ENCODE measurements at places on chromosomes 1 and 21.
A peak's percentile ranks its signal among the peaks of the same experiment; 100 is the strongest.

DNA sequence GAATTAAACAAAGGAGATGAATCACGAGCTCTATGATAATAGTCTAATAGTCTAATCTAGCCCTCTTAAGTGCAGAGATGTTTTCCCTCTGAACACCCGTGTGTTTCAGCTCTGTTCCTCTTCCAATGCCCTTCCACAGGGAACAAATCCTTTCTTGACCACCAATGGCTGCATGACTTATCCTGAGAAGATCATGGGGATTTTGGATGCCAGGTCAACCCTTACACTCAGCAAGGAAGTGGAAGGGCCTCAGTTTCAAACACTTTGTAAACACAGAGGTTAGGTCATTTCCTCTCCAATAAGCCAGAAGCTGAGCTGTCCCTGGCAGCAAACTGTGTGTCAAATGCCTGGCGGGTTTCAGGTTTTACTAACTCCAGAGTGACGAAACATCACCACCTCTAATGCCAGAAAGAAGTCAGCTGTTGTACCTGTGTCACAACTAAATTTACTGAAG, 200.0 kb downstream of the GABPA start:
- DNase-seq, result peak; percentile 39

DNA sequence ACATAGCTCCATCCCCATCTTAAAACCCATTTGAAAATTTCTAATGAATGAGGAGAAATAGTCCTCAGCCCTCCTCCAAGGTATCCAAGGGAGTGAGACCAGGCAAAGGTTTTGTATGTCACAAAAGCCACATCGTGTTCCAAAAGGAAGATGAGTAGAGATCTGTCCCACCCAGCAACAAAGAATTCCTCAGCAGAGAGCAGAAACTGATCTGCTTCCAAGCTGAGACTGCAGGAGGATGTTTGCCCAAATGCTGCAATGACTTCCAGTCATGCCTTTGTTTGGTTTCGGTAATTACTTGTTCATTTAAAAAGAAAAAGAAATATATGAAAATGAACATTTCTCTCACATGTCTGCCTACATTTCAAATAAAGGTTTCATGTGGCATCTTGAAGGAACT, 186.9 kb downstream of the SETD4 start:
- DNase-seq, result no peak

DNA sequence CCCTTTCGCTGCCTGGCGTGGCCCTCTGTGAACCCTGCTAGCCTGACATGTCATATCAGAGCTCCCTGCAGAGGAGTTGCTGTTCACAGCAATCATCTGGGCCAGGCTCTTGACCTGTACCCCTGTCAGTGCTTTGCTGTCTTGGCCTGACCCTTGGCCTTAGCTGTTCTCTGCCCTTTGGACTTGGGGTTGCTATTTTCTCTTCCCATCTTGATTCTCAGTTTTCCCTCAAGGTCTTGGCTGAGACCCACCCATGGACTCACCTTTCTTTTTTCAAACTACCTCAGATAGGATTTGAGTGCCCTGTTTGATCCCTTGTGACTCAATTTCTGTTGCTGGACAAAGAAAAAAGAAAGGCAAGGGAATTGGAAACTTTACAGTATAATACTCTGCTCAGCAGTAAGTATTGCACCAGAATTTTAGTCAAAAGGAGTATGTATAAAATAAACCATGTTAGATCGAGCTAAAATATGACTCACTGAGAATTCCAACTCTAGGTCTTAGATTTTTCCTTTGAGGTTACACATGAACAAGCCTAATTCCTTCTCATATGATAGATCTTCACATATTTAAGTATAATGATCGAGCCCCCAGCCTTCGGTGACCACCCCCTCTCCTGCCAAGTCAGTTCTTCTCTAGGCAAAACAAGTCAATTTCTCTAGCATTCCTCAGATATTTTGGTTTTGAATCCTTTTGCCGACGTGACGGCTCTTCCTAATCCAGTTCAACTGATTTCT, 110.5 kb downstream of the NGF start:
- DNase-seq, result no peak

DNA sequence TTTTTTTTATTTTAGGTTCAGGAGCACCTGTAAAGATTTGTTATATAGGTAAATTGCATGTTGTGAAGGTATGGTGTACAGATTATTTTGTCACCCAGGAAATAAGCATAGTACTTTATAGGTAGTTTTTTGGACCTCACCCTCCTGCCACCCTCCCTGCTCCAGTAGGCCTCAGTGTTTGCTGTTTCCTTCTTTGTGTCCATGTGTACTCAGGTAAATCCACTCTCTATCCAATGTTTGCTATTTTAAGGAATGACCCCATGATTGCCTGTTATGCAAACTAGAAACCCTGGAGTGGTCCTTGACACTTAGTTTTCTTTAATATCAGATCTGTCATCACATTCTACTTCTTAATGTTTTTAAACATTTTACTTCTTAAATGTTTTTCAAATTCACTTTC, 33.9 kb downstream of the LHX9 start:
- no peak for DNase-seq

- no peak for DNase-seq
Observed at GRCh38 chr1:195799016-195799415, 809.2 kb downstream of the KCNT2 start.

- peak; percentile 76 for DNase-seq
Observed at GRCh38 chr1:109619576-109620400, at the start of the genes AMPD2 and GNAT2. Gene AMPD2 (plus strand): TSS chr1:109619837. CDS start chr1:109621176, 1,339 bp downstream. Gene GNAT2 (minus strand): TSS chr1:109619616. CDS start chr1:109612870, 6,746 bp downstream.

- DNase-seq, result no peak
Observed at GRCh38 chr1:54564312-54565112, 16.5 kb downstream of the ACOT11 start.

Data from T-helper 2 cell treated with Interferon-gamma antibody and Interleukin-4, amounts not matched to agents 5 μg/mL and 100 μg/mL, for 36 hours (primary cell).